ENCODE measurements at places on chromosomes 5 and 9. TPM values are rescaled to one million over a fixed set of nuclear protein-coding genes. Genes with fewer than 3 reads are reported as not detected.

Gene PCDHA11
- 0.96 TPM for total RNA-seq

Gene AMBP
- 8.1 TPM for total RNA-seq

Gene DND1
- 0.64 TPM for total RNA-seq

Gene CNOT6
- 19.3 TPM for total RNA-seq

Gene LCN15
- not detected for total RNA-seq

Gene NR5A1
- total RNA-seq = 0.09 TPM

Gene HK3
- not detected for total RNA-seq

Gene RAB24
- 22.5 TPM for total RNA-seq

Gene SPATA31A3
- total RNA-seq = not detected

Gene OXCT1
- 2.6 TPM for total RNA-seq

Gene PPIC
- total RNA-seq = 16.5 TPM

Gene REEP2
- total RNA-seq = 6.1 TPM

Gene QRFP
- not detected for total RNA-seq

Gene MRPL41
- total RNA-seq = 89.5 TPM

Gene B4GALT1
- total RNA-seq = 190 TPM

Gene PTGDS
- total RNA-seq = 0.66 TPM

Gene FOXD1
- 19.3 TPM for total RNA-seq

Gene FBP2
- not detected for total RNA-seq

Gene OR1J2
- total RNA-seq = not detected

Gene GMCL2
- total RNA-seq = not detected

Gene OR13C8
- total RNA-seq = not detected

Gene CDO1
- total RNA-seq = not detected

Gene INSL4
- total RNA-seq = 16.7 TPM

Gene ANKRD34B
- not detected for total RNA-seq

Gene PRRX2
- total RNA-seq = 11.3 TPM

Gene EGFLAM
- 0.17 TPM for total RNA-seq

Gene ECM2
- 0.10 TPM for total RNA-seq

Gene TMEM174
- total RNA-seq = not detected

Gene WDR38
- total RNA-seq = not detected

Gene KIAA0825
- total RNA-seq = 0.50 TPM

Gene EQTN
- not detected for total RNA-seq

Gene CER1
- total RNA-seq = not detected

Gene C5orf58
- total RNA-seq = not detected

Gene PCDHA9
- total RNA-seq = not detected

Gene FAXDC2
- total RNA-seq = 0.31 TPM

Gene PHF24
- 0.08 TPM for total RNA-seq

Gene GNE
- total RNA-seq = 17.3 TPM

Gene ELP1
- total RNA-seq = 20.4 TPM

Gene PCDHB7
- total RNA-seq = not detected

Gene ADRB2
- 0.67 TPM for total RNA-seq

Gene IQGAP2
- 2.1 TPM for total RNA-seq

Gene CKMT2
- not detected for total RNA-seq

Gene CDC20B
- 0.09 TPM for total RNA-seq

Gene LHX6
- total RNA-seq = 1.1 TPM

Gene ZFP2
- not detected for total RNA-seq

Gene GPR150
- total RNA-seq = not detected

Gene BTNL3
- not detected for total RNA-seq

Gene ORM2
- not detected for total RNA-seq

Gene GABRA6
- total RNA-seq = not detected
